ENCODE measurements at places on chromosomes 7 and 10.

GRCh38 chr7:32150039-32150438, 79.8 kb upstream of the PDE1C start:
- DNase-seq = no peak

DNA sequence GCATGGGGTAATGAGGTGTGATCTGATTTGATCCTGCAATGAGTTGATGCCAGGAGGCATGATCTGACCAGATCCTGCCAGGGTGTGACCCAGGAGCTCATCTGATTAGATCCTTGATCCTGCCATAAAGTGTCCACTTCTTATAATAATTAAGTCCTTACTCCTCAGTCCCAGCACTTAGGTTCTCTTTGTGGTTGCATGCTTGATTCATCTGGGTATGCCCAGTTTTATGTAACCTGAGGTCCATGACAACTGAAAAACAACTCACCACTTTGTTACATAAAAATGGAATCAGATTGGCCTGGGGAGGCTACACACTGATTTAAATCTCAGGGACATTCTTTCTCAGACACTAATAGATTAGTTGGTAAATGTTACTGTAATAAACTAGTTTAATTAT, 19.1 kb downstream of the ACADSB start:
- no peak for DNase-seq

- no peak for DNase-seq
Measured at GRCh38 chr7:114086537-114086913, 167.7 kb upstream of the PPP1R3A start.

DNA sequence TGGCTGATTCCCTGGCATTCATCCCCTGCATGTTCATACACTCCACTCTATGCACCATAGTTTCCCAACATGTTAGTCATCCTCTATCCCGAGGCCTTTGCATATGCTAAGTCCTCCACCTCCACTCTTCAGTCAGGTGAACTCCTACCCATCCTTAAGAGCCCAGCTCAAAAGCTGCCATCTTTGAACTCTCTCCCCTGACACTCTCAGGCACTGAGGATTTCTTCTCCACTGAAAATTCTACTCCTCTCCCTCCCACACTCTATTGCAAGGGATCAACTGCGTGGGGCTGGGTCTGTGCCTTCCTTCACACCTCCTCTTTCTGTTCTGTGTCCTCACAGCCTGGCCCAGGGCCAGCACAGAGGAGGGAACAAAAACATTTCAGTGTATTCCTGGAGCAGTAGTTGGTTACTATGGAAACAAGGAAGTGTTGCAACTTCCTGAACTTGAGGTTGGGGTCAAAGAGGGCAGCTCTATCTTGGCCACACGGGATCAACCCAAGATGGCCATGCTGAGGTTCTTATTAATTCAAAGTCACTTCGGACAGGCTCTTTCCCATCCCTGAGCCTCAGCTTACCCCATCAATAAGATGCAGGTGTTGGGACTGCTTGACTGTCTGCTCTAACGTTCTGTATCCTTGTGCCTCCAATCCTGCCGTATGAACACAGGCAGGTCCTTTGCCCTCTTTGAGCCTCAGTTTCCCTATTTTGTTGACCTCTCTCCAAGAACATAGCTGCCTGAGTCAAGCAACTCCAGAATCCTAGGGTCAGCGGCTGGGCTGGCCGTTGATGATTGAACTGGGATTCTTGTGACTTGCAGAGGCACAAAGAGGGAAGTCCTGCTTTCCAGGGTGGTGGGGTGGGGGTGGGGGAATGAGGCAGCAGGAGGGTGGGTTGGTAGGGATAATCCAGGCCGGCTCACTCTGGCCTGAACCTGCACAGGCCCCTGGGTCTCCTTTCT, 15.5 kb downstream of the ZMIZ1 start:
- DNase-seq = no peak

DNA sequence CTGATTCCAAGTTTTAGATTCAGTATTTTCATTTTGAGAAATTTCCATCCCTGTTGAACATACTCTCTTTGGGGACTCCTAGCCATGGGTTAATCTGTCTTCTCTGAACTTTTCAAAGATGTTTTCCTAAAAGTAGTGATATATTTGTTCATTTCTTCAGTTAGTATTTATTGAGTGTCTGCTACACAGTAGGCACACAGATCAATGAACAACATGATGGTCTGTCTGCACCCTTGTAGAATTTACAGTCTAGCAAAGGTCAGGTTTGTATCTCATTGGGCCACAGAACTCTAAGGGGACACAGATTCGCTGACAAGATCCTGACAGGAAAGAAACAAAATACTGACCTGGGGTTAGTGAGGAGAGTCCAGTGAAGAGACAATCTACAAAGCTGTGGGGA, 42.2 kb upstream of the PAPSS2 start:
- no peak for DNase-seq
